ENCODE measurements at places on chromosomes 13 and 19.

DNA sequence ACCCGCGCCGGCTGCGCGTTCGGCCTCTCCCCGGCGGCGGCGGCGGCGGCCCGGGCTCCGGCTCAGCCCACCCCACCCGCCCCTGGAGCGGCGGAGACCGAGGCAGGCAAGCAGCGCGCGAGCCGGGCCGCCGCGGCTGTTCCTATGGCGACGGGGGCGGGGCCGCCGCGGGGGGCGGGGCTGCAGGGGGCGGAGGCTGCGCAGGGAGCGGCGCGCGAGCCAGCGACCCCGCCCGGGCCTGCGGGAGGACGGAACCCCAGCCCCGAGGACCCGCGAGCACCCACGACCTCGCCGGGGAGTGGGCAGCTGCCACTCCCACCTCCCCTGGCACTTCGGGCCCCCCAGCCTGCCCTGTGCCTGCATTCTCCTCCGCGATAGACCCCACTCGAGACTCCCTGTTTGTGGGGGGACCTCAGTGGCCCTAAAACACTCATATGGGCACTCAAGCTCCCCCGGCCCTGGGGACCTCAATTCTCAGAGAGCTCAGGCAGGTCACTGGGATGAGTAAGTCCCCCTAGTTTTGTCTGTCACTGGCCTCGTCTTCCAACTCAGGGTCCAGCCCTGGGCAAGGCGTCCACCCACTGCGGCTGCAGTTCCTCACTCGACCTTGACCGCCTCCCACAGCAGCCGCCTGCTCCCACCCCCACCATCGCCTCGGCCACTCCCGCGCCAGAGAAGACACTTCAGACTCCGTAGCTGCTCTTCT, at the start of gene CTXN1:
Gene CTXN1 (minus strand): TSS at position 115 of the 706 bp plus-strand sequence. CDS start 597 bp downstream, outside the sequence.
- peak; percentile 59 for DNase-seq

DNA sequence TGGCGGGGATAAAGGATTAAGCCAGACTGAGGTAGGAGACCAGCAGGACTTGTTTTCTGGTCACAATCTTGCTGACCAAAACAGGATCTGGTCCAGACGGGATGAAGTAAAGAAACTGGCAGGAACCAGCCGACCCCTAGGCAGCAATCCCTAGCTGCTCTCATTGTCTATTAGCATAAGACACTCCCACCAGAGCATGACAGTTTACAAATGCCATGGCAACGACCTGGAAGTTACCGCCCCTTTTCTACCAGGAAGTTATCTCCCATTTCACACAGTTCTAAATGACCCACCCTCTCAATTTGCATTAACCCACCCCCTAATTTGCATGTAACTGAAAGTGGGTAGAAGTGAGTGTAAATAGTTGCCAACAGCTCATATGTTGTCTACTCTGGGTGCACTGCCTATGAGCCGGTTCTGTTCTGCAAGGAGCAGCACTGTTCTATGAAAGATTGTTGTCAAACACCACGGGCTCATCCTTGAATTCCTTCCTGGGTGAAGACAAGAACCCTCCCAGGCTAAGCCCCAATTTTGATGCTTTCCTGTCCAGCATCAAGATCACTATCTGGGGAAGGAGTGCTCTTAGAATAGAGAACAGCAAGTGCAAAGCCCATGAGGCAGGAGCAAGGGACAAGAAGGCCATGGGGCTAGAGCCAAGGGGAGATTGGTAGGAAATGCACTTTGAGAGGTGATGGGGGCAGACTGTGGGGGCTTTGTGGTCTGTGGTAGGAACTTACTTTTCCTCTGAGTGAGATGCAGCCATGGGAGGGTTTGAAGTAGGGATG, 13.9 kb upstream of the FBXO27 start:
- DNase-seq: no peak

GRCh38 chr19:14185158-14185557, 20.8 kb downstream of the ADGRL1 start:
- no peak for DNase-seq

- no peak for DNase-seq
These were observed 270.8 kb downstream of the SPRY2 start for GRCh38 chr13:80070024-80070703.

- no peak for DNase-seq
These were observed 11.5 kb downstream of the CUL4A start for GRCh38 chr13:113220877-113221276.

All from NCI-H1417 (cell line).